ENCODE measurements at places on chromosomes 12 and 14.

- DNase-seq, result no peak
Observed at GRCh38 chr12:76290963-76291859, 57.0 kb downstream of the BBS10 start.

DNA sequence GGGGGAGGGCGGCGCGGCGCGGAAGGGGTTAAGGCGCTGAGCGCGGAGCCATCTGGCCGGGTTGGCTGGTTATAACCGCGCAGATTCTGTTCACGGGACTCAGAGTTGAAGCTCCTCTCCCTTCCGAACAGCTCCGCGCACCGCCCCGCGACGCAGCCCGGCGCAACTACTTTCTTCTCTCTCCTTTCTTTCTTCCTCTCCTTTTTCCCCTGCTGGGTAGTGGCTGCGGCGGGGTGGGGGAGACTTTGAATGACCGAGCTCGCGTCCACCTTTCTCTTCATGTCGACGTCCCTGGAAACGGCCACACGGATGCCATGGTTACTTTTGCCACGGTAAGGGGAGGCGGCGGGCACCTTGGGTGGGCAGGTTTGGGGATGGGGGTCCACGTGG is at the start of gene NTF3:
Gene NTF3, plus strand, starts transcription at position 98 of the 390 bp plus-strand sequence. Its CDS starts 217 bp downstream, at position 315.
- no peak for DNase-seq

DNA sequence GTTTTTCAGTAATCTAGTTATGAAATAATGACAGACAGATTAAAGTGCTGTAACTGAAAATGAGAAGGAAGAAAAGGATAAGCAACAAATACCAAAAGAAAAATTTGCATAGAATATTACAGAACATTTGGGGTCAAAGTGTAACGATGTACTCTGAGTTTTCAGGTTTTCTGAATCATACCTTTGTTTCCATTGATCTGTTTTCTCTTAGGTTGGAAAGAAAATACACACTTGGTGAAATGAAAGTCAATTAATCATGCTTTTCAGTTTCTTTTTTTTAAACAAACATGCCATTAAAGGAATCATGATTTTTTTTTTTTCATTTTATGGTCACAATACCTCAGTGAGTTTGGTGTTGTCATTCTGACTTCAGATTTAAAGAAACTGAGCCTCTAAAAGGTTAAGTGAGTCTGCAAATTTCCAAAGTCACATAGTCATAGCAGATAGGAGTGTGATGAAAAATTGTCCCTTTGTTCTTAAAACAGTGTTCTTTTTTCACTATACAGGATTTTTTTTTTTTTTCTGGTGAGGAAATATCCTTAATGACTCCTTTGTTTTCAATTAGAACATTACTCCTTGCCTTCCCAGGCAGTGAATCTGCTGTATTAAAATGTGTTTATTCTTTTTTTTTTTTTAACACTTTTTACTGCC is 35.9 kb upstream of the PZP start:
- no peak for DNase-seq

DNA sequence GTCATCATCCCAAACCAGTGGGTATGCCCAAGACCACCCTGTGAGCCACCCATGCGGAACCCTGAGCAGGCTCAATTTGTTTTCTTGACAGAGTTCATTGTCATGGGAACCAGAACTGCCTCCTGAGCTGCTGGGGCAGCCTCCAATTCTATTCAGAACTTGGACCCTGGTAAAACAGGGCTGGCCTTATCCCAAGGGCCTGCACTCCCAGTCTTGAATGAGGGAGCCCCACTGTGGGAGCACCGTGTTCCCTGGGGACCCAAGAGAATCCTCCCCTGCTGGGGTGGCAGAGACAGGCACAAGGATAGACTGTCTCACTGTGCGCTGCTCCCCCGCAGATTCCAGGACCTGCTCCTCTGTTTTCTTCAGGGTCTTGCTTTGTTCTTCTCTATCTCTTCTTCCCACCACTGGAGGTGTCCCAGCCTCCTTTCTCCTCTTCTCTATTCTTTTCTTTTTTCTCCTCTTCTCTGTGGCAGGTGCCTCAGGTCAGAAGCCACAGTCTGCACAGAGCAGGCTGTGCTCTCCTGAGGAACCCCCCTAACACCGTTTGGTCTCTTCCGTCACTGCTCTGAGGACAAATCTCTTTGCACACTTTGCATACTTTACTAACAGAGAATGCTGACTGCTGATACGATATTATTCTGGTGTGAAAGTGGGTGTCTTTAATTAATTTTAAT is 31.2 kb upstream of the CHPT1 start:
- DNase-seq, result no peak

- no peak for DNase-seq
Observed at GRCh38 chr12:113815031-113815430, 151.1 kb downstream of the RBM19 start.

Data from A673 (cell line).